ENCODE measurements at places on chromosomes 7 and 10.

DNA sequence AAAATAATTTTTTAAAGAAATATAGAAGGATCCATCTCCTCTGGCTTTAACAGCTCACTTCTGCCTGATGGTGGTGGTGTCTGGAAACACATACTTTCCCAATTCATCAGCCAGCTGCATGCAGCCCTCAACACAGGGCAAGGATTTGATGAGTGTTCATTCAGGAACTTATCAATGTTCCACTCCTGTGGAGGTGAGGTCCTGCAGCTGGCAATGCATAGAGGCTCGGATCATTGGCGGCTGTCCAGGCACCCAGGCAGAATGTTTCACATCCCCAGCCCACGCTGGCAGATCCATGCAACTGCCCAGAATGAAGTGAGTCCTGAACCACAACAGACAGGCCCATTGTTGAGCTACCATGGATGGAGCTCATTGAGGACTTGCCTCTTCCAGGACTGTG, 55.2 kb upstream of the KCNMA1 start:
- no peak for DNase-seq

DNA sequence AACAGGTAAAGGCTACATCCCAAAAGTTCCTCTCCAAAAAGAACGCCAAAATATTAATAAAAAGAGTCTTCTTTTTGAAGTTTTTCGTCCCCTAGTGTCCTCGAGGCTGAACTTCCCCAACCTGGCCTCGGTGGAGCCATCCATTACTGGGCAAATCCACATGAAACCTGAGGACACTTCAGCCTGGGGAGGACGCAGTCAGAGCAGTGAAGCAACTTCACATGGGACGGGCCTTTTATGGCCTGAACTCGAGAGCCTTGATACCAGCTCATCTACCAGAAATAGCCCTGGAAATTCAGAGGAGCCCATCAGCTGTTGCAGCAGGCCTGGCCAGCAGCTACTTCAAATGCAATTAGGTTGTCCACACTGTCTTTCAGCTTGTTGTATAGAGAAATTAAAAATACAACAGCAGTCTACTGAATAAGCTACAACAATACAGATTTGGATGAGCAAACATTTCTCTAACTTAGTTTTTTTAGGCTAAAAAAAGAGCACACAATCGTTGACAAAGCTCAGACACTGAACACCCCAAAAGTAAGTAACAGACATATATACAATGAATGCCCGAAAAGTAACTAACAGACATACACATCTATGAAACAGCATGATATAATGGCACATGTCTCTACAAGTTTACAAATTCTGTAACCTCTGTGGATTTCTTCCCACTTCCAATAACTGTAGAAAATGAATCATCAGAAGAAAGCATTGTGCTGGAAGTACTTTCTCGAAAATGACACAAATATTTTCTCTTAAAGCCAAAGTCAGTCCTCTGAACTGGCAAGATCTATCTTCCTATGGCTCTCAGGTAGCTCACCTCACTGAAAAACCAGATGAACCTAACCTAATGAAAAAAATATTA, at the start of gene SVIL:
Gene SVIL, minus strand, starts transcription at position 208 of the 862 bp plus-strand sequence. CDS start 79,913 bp downstream, outside the sequence.
- no peak for DNase-seq

GRCh38 chr10:91409069-91409868, 875 bp upstream of the HECTD2 start:
- peak; percentile 90 for DNase-seq

DNA sequence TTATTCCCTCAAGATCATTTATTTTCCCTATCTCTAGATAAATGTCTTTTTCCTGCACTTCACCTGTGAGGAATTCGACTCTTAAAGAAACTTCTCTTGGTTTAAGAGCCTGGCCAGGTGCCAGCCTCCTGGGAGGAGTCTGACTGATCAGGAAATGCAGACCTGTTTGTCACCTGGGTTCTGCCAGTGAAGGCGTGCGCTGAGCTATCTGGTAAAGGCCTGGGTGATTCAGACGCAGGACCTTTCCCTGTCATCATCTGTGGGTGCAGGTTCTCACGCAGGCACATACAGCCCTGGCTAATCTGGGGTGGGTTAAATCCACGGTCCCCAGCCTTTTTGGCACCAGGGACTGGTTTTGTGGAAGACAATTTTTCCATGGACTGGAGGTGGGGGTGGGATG, 65.3 kb upstream of the AQP1 start:
- DNase-seq, result no peak

GRCh38 chr10:132981173-132981555, 38.8 kb upstream of the CFAP46 start:
- DNase-seq, result no peak

DNA sequence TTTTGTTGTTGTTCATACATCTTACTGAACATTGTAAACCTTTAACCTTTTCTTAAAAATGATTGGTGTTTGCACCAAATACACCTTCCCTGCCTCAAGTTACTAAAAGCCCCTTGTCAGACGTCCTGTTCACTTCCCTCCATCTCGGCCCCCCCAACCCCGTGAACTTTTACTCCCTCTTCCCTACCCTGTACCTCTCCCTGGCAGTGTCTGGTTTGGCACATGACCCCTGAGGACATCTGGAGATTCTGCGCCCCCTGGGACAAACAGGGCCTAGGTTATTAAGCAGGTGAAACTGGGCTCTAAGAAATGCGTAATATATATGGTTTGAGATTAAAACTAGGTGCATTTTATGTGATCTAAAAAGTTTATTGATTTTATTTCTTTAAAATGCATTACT, 1.4 kb downstream of the PPP2R2D start:
- no peak for DNase-seq

DNA sequence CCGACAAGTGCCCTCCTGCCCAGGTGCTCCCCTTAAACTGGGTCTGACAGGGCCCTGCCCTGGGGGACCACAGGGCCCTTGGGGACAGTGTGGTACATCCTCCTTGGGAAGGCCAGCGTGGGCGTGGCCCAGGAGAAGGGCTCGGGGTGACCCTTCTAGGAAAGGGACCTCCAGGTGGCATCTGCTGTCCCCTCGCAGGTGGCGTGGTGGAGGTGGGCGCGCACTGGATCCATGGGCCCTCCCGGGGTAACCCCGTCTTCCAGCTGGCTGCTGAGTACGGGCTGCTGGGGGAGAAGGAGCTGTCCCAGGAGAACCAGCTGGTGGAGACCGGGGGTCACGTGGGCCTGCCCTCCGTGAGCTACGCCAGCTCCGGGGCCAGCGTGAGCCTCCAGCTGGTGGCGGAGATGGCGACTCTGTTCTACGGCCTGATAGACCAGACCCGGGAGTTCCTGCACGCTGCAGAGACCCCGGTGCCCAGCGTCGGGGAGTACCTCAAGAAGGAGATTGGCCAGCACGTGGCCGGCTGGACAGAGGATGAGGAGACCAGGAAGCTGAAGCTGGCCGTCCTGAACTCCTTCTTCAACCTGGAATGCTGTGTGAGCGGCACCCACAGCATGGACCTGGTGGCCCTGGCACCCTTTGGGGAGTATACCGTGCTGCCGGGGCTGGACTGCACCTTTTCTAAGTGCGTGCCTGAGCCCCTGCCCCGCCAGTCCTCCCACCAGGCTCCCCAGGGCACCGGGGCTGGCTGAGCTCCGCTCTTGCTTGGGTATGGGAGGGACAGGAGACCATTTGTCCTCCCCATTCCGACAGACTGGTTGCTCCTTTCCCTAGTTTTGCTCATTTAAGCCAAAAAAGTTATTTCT, 972 bp downstream of the PAOX start:
- DNase-seq, result no peak

GRCh38 chr7:71384094-71384493, 252.2 kb downstream of the GALNT17 start:
- DNase-seq, result no peak

GRCh38 chr7:86991771-86992191, 67.7 kb downstream of the ELAPOR2 start:
- DNase-seq, result no peak

DNA sequence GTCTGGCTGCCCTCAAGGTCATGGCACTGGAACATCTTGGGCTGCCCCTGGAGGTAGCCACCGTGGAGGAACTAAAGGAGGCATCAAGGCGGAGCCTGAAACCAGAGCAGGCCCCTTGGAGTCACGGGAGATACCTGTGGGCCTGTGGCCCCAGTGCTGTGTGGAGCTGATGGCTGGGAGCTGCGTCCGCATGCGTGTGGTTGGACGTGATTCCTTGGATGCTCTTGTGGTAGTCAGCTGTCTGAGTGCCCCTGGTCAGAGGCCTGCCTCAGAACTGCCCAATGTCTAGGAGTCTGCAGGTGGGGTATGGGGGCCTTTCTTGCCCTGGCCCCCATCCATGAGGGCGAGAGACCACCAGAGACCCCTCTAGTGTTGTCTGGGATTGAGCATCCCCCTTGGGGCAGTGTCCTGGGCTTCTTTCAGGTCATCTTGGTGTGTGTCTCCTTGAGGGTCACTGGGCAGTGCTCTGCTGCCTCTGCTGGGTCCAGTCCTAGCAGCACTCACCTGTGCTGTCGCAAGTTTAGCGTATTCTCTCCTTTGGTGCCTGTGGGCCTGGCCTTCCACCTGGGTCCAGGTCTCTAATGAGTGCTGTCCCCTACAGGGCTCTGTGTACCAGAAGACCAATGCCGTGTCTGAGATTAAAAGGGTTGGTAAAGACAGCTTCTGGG, 8.1 kb downstream of the PGAM2 start:
- DNase-seq, result no peak

DNA sequence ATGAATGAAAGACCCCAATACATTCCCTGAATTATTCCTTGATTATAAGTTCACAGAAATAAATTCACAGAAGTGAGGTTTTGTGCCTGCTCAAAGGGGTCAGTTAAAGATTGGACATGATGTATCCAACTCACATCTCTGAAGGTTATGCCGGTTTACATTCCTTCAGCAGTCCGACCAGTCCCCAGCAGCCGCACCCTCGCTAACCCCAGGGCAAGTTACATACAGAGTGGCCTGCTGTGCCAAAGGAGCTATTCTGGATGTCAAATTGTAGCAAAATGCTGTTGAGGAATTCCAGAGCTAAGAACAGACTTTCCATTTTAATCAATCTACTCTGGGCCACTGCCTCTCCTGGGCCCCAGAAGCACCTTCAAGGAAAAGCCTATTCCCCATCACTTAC, 20.3 kb downstream of the PSAP start:
- no peak for DNase-seq

- DNase-seq, result peak; percentile 42
Observed at GRCh38 chr7:43905956-43906330, 453 bp downstream of the URGCP start.

DNA sequence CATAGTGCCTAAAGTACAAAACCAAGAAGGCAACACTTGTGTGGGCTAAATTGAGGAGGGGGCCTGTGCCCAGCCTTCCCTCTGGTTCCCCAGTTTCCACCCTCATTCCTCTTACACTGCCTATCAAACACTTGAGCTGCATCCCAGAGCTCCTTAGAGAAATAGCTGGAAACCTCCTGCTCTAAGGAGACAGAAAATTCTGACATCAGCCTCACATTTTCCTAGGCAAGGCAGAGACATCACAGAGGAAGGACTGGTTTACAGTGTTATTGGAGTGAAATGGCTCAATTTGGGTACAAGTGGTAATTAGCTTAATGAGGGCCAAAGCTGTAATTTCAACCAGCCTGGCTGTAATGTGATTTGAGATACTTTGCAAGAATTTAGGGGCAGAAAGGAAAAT, 192.3 kb upstream of the AOAH start:
- DNase-seq, result no peak

- no peak for DNase-seq
Observed at GRCh38 chr10:110151971-110152370, 55.4 kb upstream of the MXI1 start.

GRCh38 chr10:3265088-3265487, 92.5 kb upstream of the PITRM1 start:
- no peak for DNase-seq

GRCh38 chr7:112423987-112424386, 26.3 kb upstream of the IFRD1 start:
- no peak for DNase-seq

Measured in A673 (cell line).